ENCODE measurements at places on chromosomes 13 and 19.

- DNase-seq: no peak
These were observed 240.3 kb downstream of the LACC1 start for GRCh38 chr13:44120043-44120442.

DNA sequence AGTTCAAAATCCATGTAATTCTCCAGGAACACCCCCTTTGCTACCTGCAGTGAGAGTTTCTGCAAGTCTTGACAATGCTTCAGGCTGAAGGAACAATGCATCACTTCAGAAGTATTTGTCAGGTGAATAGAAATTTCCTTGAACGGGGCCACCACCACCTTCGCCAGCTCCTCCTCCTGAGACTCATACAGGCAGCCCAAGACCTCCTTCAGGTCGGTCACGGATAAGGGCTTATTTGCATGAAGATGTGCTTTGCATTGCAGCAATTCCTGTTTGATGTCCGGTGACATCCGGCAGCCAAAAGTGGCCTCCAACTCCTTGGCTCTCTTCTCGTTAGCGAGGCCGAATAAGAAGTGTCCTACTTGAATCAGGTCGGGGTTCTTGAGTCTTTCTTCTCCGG is 8.4 kb downstream of the NLRP7 start:
- DNase-seq: no peak

DNA sequence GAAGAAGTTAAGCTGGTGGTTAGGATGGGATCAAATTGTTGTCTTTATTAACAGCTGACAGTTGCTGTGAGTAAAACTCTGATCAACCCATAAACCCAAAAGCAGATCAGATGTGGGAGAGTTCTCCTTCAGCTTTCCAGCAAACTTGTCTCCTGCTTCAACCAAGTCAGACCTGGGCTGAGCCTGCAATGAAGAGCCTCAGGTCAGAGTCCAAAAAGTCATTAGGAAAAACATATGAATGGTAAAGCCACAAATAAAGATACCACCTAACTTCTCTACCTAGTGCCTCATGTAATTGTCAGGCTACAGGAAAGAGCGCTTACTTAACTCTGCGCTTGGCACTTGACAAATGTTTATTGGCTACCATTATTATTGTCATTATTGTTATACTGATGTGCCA is 21.9 kb upstream of the UBE2L5 start:
- DNase-seq: no peak

GRCh38 chr13:98519976-98520375 is 56.9 kb downstream of the STK24 start:
- DNase-seq: no peak

DNA sequence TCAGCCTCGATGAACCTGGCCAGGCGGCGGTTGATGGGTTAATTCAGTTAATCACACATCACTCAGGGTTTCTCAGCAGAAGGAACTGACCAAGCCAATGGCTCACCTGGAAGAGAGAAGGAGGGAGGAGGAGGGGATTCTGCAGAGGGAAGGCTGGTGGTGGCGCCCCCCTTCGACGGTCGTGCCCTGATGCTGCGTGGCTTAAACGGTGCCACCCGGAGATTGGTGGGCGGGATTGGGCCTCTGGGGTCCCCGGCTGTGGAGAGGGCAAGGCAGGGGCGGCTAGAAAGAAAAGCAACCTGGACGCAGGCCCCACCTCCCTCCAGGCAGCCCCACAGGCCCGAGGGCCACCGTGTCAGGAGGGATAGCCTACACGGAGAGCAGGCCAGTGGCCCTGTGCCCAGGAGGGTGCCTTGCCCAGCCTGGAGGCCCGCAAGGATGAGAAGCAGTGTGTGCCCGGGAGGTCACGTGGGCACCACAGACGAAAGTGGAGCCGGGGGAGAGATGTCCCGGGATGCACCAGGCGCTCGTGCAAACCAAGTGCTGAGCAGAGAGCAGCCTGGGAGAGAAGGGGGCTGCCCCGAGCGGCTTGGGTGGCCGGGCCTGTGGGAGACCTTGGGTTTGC is 16.0 kb downstream of the CSNK1G2 start:
- DNase-seq: no peak

- no peak for DNase-seq
These were observed 460 bp upstream of the ZNF155 start for GRCh38 chr19:43983544-43983911.

- no peak for DNase-seq
These were observed 18.7 kb upstream of the GPR12 start for GRCh38 chr13:26779321-26779720.

GRCh38 chr19:41932259-41932719 is 4.0 kb upstream of the ERFL start:
- no peak for DNase-seq

- no peak for DNase-seq
These were observed 28.4 kb upstream of the GPR183 start for GRCh38 chr13:99335603-99336002.

DNA sequence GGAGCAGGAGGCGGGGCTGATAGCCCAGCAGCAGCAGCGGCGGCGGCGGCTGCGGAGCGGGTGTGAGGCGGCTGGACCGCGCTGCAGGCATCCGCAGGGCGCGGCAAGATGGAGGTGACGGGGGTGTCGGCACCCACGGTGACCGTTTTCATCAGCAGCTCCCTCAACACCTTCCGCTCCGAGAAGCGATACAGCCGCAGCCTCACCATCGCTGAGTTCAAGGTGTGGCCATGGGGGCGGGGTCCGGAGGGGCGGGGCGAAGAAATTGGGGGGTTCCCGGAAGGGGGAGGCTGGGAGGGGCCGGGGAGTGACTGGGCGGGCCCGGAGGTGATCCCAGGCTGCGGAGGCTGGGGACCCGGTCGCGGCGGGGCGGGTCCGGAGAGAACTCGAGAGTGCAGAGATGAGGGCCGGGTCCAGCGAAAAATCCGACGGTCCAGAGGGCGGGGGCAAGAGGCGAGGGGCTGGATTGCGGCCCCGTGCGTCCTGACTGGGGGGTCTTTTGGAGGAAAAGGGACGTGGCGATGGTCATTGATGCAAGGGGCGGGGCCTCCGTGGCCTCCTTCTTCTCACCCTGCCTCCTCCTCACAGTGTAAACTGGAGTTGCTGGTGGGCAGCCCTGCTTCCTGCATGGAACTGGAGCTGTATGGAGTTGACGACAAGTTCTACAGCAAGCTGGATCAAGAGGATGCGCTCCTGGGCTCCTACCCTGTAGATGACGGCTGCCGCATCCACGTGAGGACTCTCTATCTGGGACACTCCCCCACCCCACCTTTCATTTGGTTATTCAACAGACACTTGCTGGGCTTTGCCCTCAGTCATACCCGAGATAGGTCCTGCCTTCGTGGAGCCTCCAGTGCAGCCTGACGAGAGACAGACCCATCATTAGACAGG is at the start of gene TBCB:
TSS of gene TBCB (plus strand) at position 16 of the 891 bp plus-strand sequence. CDS start at position 109, 93 bp downstream.
- no peak for DNase-seq

GRCh38 chr13:97028441-97029299 is 34.4 kb upstream of the OXGR1 start:
- peak; percentile 17 for DNase-seq

DNA sequence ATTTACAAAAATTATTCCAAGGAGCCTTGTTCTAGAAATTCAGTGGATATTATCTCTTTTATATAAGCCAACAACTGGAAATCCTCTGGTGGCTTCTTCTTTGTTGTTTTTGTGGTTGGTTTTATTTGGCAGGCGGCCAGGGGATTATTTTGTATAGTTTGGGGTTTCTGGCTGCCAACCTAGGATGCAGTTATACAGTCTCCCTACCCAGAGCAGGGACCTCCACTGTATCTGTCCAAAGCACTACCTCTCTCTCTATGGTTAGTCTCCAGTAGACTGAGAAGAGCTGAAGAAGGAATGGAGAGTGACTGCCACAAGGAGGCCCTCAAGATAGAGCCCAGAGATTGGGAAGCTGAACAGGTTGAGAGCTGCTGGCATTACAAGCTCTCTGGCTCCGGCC is 80.2 kb downstream of the ZAR1L start:
- no peak for DNase-seq

DNA sequence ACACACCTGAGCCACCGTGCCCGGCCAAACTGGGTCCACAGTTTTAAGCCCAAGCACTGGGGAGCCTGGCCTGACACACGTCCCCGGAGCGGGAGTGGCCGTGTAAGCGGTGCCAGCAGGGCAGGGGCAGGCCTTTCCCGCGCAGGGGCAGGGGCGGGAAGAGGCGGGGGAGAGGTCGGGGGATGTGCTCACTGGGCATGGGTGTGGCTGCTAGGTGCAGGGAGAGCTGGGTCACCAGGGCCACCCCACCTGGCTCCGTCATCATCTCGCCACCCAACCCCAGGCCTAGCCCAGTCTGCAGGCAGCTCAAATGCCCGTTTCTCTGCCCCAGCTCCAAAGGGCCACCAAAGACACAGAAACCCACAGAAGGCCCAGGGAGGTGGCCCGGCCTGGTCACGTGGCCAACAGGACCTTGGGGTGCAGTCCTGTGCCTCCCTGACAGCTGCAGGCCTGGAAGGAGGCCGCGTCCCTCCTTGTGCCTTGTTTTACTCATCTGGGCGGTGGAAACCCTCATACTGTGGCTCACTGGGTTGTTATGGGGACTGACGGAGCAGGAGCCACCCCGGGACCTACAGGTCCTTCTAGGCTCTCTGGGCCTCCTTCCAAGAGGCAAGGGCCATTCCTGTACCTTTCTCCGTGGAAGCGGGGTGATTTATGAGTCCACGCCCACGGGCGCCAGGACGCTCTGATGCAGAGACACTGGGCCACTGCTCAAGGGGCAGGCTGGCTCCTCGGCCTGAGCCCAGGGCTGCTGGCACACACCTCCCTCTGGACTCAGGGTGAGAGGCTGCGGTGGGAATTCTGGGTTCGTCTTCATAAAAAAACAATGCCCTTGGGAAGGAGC is 27.7 kb downstream of the MAP2K2 start:
- DNase-seq: no peak

- no peak for DNase-seq
These were observed 35.9 kb downstream of the ELF1 start for GRCh38 chr13:40983259-40983658.

GRCh38 chr19:38361633-38362075 is 12.7 kb upstream of the PSMD8 start:
- DNase-seq: peak; percentile 41

- no peak for DNase-seq
These were observed 3.1 kb downstream of the SLC1A5 start for GRCh38 chr19:46785054-46785979.

DNA sequence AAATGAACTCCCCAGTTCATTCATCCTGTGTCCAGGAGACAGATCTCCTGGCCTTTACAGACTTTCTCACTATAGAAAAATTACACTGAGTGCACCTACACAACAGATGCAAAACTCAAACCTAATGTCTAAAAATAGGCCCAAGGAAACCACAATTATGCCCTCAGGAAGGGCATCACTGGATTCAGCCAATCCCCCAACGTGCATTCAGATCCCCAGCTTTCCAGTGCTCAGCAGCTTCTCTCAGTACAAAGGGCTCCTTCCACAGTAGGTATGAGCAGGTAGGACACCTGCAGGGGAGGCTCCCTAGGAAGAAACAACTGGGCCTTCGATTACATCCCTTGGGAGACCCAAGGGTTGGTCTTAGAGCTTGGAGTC is 2.1 kb downstream of the ZNF709 start:
- peak; percentile 31 for DNase-seq

- DNase-seq: peak; percentile 39
These were observed 112.5 kb upstream of the SLC7A1 start for GRCh38 chr13:29707876-29708543.

- no peak for DNase-seq
These were observed 140.1 kb upstream of the FRY start for GRCh38 chr13:31891472-31891871.

DNA sequence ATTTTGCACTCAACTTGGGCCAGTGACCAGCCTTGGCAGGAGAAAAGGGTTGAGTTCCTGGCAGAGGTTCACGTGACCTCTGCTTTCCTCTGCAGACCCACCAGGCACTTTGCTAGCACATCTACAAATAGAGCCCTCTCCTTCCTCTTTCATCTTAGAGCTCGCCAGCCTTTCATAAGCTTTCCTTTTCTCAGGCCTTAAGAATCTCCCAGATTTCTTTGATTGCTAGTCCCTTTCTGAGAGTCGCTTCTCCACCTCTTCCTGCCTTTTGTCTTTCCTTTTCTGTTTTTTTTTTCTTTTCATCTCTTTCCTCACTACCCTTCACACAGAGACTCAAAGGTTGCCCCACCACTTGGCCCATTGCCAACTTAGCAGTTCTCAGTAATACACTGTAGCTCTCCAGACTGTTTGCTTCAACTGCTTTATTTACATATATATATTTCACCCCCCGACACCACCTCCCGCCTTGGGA is 375.7 kb upstream of the SPRY2 start:
- DNase-seq: peak; percentile 5

DNA sequence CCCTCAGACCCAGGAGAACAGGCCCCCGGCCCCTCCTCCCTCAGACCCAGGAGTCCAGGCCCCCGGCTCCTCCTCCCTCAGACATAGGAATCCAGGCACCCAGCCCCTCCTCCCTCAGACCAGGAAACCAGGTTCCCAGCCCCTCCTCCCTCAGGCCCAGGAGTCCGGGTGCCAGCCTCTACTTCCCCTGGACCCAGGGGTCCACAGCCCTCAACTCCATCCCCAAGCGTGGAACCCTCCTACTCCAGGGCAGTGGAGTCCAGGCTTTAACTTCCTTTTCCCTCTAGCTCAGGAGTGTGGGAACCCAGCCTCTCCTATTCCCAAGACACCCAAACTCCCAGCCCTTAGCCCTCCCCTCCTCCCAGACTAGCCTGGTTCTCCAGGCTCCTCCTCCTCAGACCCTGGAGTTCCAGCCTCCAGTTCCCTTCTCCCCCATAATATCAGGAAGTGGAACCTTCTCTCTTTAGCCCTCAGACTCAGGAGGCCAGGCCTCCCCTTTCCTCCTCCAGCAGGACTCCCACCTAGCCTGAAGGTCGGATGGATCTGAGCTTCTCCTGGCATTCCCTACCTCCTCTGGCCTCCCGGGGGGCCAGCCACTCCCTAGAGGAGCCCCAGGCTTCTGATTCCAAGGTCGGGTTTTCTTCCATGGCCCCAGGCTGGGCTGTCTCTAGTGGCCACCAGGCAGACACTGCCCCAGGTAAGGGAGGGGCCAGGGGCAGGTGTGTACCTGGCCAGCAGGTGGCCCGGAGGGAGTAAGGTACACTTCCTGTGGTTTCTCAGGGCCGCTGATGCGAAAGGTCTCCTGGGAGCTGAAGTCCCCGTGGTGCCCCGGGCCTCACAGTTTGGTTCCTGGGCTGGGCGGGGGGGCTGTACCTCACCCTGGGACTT is at the start of gene TMC4:
TSS of gene TMC4 (minus strand) at position 690 of the 888 bp plus-strand sequence. CDS start at position 647, 43 bp downstream.
- DNase-seq: no peak

GRCh38 chr13:45859705-45860104 is 8.2 kb upstream of the SIAH3 start:
- no peak for DNase-seq

DNA sequence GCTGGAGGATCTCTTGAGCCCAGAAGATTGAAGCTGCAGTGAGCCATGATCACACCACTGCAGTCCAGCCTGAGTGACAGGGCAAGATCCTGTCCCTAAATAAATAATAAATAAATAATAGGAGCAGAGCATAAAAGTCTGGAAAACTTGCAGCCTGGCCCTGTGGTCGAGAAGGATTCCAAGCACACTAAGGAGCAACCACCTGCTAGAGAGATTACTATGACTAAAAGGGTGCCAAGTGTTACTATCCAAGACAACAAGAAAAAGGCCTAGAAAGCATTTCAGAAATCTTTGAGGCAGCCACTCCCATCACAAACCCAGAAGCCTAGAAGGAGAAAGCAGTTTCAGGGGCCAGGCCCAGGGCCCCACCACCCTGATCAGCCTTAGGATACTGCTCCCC is 46.1 kb downstream of the LHFPL6 start:
- no peak for DNase-seq

GRCh38 chr19:32891609-32892008 is 22.0 kb upstream of the SLC7A9 start:
- no peak for DNase-seq

GRCh38 chr13:52070929-52071523 is 46.5 kb downstream of the UTP14C start:
- DNase-seq: peak; percentile 41

Data from Jurkat, Clone E6-1 (cell line).